Natural killer cell (primary cell): ENCODE measurements at places on chromosomes 2 and 18.

- DNase-seq, result no peak
Measured at GRCh38 chr2:239811806-239812560, 213.2 kb downstream of the NDUFA10 start.

DNA sequence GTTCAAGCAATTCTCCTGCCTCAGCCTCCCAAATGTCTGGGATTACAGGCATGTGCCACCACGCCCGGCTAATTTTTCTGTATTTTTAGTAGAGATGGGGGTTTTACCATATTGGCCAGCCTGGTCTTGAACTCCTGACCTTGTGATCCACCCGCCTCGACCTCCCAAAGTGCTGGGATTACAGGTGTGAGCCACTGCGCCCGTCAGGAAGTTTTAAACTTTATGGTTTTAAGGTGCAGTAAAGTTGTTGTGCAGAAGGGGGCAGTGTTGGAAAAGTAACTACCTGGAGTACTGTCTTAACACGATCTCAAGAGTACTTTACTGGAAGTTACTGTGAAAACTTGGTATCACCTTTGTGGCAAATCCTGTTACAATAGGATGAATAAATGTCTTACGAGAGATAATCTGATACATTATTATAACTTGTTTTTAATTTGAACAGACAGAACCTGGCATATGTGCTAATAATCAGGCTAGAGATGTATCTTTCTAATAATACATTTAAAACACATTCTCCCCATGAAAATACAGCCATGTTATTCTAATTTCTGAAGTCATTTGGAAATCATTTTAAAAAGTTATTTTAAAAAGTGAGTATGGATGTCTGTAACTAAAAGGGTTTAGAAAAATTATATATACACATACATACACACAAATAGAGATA lies 10.8 kb downstream of the SPDYA start:
- DNase-seq, result peak; percentile 24

DNA sequence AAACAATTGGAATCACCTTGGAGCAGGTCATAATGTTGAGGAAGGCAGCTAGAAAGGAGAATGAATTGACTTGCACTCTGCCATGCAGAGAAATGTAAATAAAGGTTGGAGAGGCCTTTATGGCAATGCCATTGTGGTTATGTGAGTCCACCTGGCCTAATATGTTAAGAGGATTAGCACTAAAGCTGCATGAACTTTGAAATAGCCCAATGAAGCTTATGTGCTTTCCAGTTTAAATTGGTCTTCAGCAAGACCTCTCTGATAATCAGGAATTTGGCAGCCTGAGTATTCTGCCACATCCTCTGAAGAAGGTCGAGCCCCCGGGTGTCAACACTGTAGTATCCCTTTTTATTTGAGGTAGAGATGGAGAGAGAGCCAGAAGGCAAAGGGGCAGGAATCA lies 464.9 kb downstream of the CDH2 start:
- DNase-seq, result no peak

GRCh38 chr2:195414537-195415100 lies 242.4 kb upstream of the SLC39A10 start:
- DNase-seq, result no peak

DNA sequence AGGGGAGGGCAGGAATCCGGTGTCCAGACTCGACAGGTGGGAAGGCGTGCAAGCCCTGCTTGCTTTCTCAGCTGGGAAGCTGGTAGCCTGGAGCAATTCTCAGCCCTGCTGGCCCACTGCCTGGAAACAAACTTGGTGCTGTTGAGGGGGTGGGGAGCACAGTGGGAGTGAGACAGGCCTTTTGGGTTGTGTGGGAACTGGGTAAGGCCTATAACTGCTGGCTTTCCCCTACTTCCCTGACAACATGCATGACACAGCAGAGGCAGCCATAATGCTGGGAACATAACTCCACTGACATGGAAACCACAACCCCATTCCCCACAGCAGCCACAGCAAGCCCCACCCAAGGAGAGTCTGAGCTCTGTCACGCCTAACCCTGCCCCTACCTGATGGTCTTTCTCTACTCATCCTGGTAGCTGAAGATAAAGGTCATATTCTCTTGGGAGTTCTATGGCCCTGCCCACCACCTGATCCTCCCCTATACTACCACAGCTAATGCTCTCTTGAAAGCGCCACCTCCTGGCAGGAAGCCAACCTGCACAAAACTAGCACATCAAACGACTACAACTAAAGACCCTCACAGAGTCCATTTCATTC lies 122.9 kb upstream of the ACVR1C start:
- DNase-seq, result peak; percentile 41

DNA sequence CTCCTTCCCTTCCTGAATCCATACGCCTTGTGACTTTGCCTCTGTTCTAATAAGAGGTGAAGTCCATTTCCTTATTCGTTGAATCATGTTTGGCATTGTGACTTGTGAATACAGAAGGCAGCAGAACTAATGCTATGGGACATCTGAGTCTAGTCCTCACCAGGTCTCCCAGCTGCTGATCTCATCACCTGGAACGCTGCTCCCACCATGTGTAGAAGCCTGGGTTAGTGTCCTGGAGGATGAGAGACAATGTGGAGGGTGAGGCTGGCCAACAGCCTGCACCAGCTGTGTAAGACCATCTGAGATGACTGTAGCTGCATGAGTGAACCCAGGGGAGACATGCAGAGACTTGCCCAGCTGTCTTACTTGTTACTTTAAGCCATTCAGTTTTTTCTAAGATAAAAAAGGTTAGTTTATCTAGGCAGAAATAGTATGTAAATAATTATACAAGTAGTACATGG lies 3.5 kb upstream of the HAAO start:
- DNase-seq, result no peak

GRCh38 chr2:172219201-172219600 lies 116.5 kb upstream of the DLX2 start:
- DNase-seq, result no peak

- no peak for DNase-seq
Measured at GRCh38 chr2:143524119-143524553, 394.9 kb downstream of the ARHGAP15 start.

DNA sequence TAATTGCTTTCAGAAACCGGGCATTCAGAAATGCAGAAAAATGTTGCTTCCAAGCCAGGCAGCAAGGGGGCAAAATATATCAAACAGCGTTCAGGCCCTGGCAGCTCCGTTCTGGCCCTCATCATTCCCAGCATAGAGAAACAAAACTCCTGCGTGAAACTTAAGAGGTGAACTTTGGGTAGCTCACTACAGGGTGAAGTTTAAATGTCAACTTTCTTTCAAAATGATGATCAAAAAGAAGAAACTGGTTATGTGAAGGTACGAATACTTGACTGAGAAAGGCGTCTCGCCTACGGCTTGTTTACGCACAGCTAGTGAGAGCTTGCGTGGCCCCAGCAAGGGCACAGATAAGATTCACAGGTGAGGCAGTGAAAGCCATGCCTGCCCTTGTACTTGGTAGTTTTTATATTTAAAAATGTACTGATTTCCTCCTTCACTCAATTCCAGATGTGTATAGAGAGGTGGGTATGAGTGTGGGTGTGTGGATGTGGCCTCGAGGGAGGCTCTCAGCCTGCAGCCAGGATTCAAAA lies 127.5 kb downstream of the NFATC1 start:
- peak; percentile 81 for DNase-seq

DNA sequence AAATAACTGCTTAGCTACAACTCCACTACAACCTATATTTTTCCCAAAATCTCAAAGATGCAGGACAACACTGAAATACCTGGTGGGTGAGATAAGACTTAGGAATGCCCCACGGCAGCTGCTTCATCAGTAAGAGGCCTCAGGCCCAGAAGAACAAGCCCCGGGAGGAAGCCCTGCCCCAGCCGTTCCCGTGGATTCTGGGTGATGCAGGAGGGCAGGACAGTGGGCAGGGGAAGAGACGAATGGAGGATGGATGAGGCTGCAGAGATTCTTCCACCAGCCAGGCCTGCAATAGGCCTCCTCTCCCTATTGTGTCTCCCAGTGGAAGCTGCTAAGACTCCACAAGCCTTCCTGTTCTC lies 197.9 kb upstream of the HDAC4 start:
- no peak for DNase-seq

DNA sequence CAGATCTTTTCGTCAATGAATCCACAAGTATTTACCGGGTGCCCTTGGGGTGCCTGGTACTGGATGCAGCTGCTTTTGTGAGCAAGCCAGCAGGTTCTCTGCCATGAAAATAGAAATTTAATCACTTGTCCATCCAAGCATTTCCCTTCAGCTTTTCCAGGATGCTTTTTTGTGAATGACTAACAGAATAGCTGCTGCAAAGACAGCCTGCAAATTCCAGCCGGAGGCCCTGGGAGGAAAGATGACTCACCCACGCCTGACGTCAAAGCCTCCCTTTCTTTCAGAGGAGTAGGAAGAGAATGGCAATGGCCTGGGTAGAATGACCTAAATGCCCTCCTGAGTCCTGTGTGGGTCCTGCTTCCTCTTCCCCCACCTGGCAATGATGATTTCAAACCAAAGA lies 111.9 kb downstream of the AP1S3 start:
- DNase-seq, result no peak

- no peak for DNase-seq
Measured at GRCh38 chr2:15191789-15192188, 369.3 kb downstream of the NBAS start.
